ENCODE measurements at places on chromosomes 12 and 14.

- DNase-seq = no peak
Measured at GRCh38 chr14:81348061-81348460, 52.1 kb downstream of the STON2 start.

- DNase-seq = no peak
Measured at GRCh38 chr14:54502602-54503001, 7.1 kb upstream of the CGRRF1 start.

DNA sequence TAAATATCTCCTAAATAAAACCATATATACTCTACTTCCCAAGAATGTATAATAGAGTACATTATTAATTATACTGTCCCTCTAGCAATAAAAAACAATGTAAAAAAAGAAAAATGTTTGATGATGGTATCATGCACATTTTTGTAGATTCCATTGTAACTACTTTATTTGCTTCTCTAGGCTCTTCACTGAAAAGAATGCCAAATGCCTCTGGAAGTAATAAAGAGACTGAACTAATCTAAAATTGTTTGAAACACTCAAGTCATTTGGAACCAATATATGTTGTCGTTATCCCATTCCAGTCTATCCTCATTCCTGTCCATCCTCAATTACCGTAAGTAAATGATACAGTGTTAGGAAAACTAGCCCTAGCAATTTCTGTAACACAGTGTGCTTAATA is 233.6 kb downstream of the C12orf50 start:
- DNase-seq = no peak

DNA sequence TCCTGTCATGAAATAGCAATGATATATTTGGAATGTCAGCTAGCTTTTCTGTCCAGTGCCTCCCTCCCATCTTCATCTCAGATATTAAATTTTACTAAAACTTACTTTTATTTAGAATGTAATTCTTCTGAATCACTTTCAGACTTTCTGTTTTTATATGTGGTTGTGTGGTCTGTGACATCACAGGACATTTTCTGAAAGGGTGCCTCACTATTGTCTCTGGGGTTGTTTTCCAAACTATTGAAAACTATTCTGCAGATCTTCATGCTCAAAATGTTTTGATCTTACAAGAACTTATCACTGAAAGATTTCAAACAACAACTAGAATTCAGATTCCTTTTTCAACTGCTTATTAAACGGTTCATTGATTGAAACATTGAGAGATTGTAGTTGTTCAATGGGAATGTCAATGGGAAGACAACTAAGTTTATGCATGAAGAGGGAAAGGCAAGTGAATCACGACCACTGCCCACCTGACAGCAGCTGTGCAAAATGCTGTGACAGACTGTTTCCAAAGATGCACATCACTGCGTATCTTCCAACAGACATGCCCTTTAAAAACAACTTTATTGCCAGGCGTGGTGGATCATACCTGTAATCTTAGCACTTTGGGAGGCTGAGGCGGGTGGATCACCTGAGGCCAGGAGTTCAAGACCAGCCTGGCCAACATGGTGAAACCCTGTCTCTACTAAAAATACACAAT is 51.3 kb downstream of the KLRG1 start:
- no peak for DNase-seq

DNA sequence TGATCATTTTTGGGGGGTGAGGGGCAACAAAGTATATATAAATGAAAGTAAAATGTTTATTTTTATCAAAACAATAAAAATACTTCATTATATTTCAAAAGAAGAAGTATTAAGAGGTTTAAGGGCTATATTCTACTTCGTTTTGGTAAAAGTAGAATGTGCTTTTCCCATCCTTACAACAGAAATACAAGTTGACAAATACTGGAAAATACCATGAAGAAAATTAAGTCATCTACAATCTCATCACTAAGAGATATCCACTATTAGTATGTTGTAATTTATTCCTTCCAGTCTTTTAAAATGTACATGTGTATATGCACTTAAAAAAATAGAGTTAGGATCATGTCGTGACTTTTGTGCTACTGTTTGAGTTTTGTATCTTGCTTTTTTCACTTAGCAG is 92.8 kb downstream of the PCNX1 start:
- DNase-seq = no peak

DNA sequence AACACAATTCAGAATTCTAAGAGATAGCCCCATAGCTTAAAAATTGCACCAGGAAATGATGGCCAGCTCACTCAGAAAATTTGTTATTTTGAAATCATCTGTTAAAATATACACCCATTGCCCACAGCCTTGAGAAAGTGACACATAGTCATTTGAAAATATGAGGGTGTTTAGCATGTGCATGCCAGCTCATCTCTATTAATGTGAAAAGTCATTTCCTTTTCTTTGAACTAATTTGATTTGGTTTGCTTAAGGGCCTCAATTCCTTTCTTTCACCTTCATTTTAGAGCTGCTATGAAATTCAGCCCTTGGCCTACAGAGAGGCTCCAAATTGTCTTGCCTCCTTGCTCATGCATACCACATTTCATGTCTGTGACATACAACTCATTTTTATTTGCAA is 241.4 kb downstream of the PHLDA1 start:
- no peak for DNase-seq

DNA sequence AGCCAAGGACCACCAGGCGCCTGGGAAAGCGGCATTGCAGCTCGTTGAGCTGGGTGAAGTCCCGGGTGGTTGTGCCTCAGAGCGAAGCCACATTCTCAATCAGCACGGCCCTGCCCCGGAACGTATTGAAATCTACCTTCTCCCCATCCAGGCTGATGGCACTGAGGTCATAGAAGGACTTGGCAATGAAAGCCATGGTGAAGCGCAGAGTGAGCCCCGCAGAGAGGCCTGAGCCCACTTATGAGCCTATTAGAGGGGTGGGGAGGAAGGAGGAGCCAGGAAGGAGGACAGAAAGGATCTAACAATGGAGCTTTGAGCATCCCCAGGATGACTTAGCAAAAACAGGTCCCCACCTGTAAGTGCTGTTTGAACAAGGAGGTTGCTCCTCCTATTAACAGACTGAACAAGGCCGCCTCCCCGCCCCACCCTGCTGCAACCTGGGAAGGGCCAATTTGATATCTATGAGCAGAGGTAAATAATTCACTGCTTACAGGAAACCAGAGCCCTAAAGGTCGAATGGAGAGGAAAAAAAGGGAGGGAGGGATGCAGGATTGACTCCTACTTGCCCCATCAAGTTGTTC is at the start of gene GPX2:
TSS of gene GPX2 (minus strand) at position 215 of the 581 bp plus-strand sequence. CDS start at position 196, 19 bp downstream.
- no peak for DNase-seq

- DNase-seq = no peak
Measured at GRCh38 chr14:63874223-63874622, 21.4 kb downstream of the SYNE2 start.

GRCh38 chr14:68780358-68781160 is 12.3 kb downstream of the ZFP36L1 start:
- no peak for DNase-seq

DNA sequence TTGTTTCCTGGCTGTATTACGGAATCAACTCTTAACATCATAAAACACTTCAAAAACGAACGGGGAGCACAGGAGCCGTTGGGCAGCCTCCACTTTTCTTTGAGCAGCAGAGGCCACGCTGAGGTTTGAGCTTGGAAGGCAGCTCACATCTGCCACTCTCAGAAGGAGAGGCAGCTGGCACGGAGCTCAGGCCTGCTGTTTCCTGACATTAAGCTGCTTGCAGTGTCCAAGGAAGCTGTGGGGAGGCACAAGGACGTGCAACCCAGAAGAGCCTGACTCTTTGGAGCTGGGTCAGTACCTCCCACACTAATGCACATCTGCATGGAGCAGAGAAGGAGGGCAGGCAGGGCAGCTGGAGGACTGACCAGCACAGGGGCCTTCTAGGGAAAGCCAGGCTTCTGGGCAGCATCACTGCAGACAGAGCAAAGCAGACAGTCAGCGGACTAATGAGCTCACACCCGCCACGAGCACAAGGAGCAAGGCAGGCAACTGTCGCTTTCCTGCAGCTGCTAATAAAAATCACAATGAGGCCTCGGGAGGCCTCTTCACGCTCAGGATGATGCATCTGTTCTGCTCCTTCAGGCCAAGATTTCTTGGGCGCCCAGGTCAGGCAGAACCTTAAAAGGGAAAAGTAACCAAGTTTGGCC is 211.1 kb downstream of the GLT1D1 start:
- no peak for DNase-seq

- no peak for DNase-seq
Measured at GRCh38 chr14:59600211-59600945, 23.8 kb upstream of the CCDC175 start.

DNA sequence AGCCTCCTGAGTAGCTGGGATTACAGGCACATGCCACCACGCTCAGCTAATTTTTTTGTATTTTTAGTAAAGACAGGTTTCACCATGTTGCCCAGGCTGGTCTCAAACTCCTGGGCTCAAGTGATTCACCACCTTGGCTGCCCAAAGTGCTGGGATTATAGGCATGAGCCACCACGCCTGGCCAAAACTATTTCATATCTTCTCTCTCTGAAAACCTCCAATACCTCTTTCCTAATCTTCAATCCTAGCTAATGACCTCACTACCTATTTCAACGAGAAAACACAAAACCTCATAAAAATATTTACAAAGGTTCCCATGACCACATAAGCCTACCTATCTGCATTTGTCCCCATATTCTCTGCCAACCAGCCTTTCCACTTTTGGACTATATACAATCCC is 32.3 kb upstream of the ANKS1B start:
- DNase-seq = no peak

- no peak for DNase-seq
Measured at GRCh38 chr12:32661706-32662105, 17.4 kb upstream of the DNM1L start.

GRCh38 chr12:131101703-131102492 is 148.2 kb downstream of the ADGRD1 start:
- DNase-seq = no peak

DNA sequence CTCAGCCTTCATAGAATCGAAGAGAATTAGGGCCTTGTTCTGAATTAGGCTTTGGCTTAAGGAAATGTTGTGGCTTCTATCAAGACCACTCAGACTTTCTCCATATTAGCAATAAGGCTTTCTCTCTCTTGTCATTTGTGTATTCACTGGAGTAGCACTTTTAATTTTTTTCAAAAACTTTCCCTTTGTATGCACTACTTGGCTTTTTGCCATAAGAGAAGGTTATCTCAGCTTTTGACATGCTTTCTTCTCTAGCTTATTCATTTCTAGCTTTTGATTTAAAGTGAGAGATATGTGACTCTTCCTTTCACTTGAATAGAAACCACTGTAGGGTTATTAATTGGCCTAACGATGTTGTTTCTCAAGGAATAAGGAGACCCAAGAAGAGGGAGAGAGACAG is 244.2 kb downstream of the GPHN start:
- no peak for DNase-seq

DNA sequence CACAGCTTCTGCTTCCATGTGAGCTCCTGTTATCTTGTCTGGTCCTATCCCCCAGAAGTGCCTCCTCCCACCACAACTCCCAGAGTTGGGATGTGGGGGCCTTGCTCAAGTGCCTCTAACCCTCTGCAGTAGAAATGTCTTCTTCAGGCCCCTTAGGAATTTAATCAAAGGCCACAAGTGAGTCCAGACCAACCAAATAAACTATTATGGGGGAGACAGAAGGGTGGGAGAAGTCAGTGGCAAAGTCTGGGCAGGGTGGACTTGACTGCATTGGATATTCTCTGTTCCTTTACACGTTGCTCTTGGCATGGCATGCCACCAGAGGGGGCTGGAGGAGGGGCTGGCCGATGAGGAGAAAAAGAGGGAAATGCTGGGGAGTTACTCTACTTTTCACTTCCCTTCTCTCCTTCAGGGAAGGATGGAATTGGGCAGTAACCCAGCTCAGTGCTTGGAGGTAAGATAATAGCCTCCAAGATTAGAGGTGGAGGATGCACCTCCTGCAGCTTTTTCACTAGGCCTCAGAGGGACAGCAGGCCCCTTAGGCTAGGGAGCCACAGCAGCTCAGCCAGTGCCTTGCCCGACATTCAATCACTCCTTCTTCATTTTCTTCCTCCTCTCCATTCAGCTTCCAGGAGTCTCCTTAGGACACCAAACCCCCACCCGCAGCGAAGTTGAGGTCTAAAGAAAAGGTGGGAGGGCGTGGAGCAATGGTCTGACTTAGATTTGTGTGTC is 1.2 kb upstream of the AP1G2 start:
- DNase-seq = no peak
